ENCODE measurements at places on chromosomes 7 and 10.

GRCh38 chr7:128360359-128360678, 1.2 kb downstream of the PRRT4 start:
- no peak for DNase-seq

DNA sequence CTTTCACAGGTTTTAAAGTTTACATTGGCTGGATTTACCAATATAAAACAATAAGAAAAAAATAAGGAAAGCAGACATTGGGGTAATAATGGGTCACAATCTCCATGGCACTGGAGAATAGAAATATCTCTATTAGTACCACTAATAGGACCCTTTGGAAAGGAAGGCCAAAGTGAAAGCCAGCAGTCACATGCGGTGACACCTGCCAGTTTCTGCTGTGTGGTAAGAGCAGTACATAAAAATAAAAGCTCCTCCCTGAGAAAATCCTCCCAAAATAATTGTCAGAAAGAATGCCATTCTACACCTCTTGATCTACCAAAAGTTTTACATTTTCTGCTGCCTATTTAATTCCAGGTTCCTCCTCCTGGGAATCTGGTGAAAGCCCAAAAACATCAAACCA, 30.4 kb upstream of the SLC13A1 start:
- DNase-seq = no peak

DNA sequence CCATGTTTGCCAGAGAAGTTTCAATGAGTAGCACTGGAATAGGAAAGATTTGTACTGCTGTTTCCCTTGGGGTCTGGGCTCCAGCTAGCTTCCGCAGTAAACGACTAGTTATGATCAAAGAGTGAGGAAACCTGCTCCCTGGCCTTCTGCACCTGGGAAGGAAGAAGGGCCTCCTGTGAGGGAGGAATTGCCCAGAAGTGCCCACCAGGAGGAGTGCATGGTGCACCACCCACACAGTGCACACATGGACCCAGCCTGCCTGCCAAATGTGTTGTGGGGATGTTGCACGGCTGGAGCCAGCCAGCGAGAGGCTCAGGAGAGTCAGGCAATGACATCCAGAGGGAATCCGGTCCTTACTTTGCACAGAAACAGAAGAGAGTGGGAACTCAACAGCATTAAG, 27.0 kb upstream of the FAM107B start:
- peak; percentile 53 for DNase-seq

DNA sequence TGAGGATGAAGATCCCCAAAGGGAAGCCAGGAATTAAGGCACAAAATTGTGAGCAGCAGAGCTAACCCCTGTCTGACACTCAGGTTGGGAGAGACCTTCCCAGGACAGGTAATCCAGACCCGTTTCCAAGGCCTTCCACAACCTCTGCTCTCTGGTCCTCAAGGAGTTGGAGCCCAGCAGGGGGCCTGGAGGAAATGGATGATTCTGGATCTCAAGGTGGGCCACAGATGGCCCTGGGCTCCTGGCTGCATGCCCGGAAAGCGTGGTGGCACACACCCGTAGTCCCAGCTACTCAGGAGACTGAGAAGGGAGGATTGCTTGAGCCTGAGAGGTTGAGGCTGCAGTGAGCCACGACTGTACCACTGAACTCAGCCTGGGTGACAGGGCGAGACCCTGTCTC, 42.3 kb downstream of the DPYSL4 start:
- no peak for DNase-seq

GRCh38 chr7:25758559-25758958, 393.4 kb upstream of the NFE2L3 start:
- no peak for DNase-seq

- peak; percentile 25 for DNase-seq
Observed at GRCh38 chr7:128948976-128949760, 11.4 kb downstream of the IRF5 start.

DNA sequence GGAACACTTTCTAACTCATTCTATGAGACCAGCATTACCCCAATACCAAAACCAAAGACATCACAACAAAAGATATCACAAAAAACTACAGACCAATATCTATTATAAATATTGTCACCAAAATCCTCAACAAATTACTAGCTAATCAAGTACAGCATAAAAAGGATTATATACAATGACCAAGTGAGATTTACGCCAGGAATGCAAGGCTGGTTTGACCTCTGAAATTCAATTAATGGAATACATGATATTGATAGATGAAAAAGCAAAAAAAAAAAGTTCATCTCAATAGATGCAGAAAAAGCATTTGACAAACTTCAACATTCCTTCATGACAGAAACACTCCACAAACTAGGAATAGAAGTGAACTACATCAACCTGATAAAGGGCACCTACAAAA, 175.3 kb downstream of the LCOR start:
- no peak for DNase-seq

DNA sequence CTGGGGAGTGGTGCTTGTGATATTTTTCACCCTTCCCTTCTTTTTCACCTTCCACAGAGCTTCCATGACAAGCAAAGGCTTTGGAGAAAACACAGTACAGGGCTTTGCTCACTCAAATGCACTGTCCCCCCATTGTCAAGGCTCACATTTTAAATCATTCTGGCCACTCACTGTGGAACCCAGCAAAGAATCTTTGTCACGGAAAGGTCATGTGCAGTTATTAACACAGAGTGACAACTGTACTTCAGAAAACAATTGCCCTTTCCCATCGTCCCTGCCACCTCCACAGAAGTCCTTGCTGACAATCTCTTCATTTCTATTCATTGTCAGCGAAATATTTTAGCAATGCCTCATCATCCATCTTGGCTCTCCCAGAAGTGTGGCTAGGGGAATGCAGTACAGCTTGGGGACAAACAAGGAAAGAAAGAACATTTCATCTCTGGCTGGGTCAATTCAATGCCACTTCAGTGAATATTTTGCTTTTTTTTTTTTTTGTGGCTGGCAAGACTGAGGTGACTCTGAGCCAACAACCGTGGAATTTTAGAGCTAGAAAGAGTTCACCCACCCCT, 851.0 kb downstream of the KCNMA1 start:
- DNase-seq = no peak

- DNase-seq = no peak
Observed at GRCh38 chr10:64358907-64359306, 837.7 kb downstream of the REEP3 start.

GRCh38 chr7:47458057-47458456, 123.9 kb downstream of the TNS3 start:
- no peak for DNase-seq

- DNase-seq = no peak
Observed at GRCh38 chr10:128848810-128849209, 618.2 kb upstream of the MGMT start.

DNA sequence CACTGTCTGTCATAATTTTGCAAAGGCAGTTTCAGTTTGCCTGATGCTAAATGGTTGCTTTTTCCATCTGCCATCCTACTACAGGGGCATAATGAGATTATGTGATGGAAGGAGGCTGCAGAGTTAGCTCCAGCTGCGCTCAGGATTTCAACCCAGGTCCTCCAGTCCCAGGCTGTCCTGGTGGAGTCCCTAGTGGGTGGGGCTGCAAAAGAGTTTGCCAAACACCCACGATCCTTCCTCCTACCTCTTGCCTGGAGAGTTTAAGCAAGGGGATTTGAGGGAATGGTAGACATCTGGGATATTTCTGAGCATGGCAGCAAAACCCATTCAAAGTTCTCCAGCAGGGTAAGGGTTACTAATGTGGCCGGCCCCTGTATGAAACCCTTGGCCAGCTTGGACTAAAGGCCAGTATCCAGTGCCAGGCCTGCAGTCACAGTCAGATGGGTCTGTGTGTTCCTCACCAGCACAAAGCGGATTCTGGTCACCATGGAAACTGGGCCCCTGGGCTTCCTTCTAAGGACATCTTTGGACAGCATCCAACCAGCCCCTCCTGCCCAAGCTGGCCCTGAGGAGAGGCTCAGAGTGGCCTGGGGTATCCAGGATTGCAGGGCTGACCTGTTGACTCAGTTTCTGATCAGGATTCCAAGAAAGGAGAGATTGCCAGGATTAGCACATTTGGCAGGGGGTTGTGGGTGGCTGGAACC, 42.7 kb upstream of the CHST3 start:
- DNase-seq = peak; percentile 72

DNA sequence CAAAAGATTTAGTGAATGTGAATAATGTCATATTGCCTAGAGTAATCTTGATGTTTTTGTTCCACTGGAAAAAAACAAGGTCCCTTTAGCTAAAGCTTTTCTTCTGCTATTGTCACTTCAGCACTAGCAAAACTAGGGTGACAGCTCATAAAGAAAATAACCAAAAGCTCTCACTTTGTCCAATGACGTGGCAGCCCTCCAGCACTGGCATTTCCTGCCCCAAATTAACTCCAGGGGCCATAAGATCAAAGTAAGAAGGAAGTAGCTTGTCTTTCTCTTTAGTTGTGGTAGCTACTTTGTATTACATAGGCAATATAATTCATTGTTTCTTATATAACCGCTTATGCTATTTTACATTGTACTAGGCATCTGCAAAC, 47.3 kb downstream of the LRRN3 start:
- DNase-seq = no peak

GRCh38 chr10:94076325-94076841, 82.7 kb downstream of the PLCE1 start:
- peak; percentile 31 for DNase-seq

GRCh38 chr7:110442381-110442837, 648.5 kb upstream of the LRRN3 start:
- DNase-seq = peak; percentile 78

GRCh38 chr10:119713744-119714483, 11.9 kb upstream of the INPP5F start:
- DNase-seq = no peak

GRCh38 chr10:89207181-89207800, at the start of gene CH25H:
TSS of gene CH25H (minus strand) at chr10:89207317. CDS start at chr10:89207292, 25 bp downstream.
- peak; percentile 23 for DNase-seq

DNA sequence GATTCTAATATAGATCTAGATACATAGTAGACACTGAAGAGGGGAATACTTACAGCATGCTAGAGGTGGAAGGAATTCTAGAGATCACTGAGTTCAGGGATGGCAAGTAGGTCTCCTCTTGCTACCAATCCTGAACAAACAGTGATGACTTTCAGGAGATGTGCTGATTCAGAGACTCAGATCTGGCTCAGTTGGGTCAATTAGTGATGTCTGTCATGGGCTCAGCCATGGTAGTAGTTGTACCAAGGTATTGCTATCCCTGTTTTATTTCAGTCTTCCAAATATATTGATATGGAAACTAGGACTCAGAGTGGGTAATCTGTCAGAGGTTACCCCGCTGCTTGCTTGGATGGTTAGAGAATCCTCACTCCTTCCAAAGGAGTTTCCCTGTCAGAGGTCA, 38.5 kb downstream of the UNC5B start:
- DNase-seq = no peak

GRCh38 chr10:123637326-123637880, 28.8 kb upstream of the GPR26 start:
- no peak for DNase-seq

DNA sequence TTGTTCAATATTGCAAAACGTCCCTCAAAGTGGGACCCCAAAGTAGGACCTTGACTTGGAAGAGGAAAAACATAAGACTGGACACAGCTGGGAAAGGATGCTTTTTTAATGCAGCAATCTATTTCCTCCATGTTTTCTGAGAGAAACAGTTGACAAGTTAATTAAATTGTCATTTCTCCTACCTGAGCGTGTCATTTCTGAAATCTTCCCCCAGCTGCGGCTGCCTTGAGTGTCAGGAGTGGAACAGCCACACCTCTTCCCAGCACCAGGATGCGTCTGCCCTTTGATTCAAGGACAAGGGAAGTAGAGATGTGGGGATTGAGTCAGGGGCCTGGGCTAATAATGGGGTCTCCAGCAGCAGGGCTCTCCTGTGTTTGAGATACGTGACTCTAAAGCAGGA, 171.3 kb downstream of the HECW1 start:
- DNase-seq = no peak

DNA sequence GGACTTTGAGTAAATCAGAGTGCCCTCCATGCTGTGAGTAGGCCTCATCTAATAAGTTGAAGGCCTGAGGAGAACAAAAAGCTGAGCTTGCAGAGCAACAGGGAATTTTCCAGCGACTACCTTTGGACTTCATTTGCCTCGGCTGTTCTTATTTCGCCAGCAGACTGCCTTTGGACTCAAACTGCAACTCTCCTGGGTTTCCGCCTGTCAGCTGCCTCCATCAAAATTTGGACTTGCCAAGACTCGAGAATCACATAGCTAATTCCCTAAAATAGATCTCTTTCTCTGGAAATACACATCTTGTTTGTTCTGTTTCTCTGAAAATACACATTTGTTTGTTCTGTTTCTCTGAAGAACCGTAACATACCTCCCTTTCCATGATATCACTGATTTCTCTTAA, 93.8 kb downstream of the ITGB8 start:
- no peak for DNase-seq

- DNase-seq = no peak
Observed at GRCh38 chr10:27247441-27247840, 6.8 kb upstream of the ACBD5 start.

- no peak for DNase-seq
Observed at GRCh38 chr10:78194539-78195402, 161.1 kb downstream of the RPS24 start.

GRCh38 chr10:3745521-3745920, 39.5 kb downstream of the KLF6 start:
- DNase-seq = no peak

DNA sequence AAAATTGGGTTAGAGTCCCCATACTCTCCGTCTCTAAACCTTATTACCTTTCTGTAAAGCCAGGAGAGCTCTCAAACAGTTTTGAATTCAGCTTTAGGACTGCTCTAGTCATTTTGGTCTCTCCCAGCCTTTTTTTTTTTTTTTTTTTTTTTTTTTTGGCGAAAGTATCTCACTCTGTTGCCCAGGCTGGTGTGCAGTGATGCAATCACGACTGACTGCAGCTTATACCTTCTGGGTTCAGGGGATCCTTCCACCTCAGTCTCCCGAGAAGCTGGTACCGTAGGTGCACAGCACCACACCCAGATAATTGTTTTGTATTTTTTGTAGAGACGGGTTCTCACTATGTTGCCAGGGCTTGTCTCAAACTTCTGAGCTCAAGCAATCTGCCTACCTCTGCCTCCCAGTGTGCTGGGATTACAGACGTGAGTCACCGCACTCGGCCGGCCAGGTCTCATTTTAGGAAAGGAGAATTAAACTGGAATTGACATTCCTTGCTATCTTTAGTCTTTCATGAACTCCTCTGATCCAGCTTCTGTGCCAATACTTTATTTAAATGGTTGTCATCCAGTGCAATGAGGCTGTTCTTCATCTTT, 31.4 kb upstream of the RSU1 start:
- no peak for DNase-seq

- DNase-seq = no peak
Observed at GRCh38 chr7:4272141-4272540, 410.0 kb upstream of the FOXK1 start.

- no peak for DNase-seq
Observed at GRCh38 chr10:74093530-74094164, 57.0 kb downstream of the AP3M1 start.

DNA sequence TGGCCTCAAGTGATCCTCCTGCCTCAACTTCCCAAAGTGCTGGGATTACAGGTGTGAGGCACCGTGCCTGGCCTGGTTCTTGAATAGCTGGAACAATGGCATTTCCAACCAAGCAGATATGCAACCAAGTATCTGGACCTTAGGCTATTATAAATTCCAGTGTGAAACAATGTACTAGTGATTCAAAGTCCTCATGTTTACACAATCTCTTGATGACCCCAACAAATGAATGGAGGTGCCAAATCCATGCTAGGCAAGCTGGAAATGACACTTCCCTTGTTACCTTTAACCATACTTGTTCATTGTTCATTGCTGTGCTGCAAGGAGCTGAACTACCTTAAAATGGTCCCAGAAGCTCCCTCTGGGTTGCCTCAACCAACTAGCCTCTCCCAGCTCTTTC, 282.2 kb upstream of the KLF14 start:
- no peak for DNase-seq

- DNase-seq = no peak
Observed at GRCh38 chr7:112116894-112117293, 89.3 kb downstream of the DOCK4 start.

GRCh38 chr10:43255634-43256431, 11.0 kb downstream of the RASGEF1A start:
- DNase-seq = peak; percentile 57
